ENCODE measurements at places on chromosomes 5 and 9.

GRCh38 chr5:55231029-55231918, 2.1 kb downstream of the CCNO start:
- DNase-seq: no peak

DNA sequence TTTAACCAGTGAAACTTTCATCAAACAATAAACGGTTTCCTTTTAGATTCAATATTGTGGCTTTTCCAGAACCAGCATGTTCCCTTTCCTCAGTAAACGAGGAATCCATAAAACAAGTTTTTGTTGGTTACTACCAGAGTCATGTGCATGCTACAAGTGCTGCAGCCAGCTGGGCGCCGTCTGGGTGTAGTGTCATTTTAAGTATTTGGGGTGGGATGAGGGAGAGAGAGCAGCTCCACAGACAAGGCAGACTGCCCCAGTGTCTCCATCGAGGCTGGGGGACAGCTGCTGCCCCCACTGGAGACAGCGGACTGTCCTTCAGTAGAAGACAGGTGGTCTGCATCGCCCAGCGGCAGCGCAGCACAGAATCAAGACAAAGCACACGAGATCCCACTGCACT, 17.3 kb downstream of the ARPC5L start:
- no peak for DNase-seq

- no peak for DNase-seq
These were observed 13.8 kb downstream of the RALGDS start for GRCh38 chr9:133107245-133107722.

DNA sequence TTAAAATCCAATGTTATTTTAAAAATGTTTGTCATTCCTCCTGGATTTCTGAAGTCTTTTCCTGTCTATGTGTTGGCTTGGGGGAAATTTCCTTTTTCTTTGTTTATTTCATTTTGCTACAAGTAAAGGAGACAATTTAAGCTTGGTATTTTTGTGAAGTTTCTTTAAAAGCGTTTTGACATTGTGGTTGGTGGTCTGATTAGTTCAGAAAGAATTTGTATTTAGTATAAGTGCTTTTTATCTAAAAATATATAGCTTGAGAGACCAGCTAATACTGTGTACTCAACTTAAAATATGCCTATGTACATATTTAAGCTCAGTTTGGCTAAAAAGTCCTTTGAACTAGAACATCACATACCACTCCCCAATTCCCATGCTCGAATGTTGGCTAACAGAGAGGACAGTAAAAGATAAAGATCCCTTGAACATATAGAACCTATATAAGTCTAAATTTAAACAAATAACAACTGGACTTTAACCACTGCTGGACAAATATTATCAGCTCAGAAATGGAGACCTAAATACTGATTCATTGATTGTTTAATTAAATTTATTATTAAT, 237.6 kb downstream of the TLE4 start:
- no peak for DNase-seq

DNA sequence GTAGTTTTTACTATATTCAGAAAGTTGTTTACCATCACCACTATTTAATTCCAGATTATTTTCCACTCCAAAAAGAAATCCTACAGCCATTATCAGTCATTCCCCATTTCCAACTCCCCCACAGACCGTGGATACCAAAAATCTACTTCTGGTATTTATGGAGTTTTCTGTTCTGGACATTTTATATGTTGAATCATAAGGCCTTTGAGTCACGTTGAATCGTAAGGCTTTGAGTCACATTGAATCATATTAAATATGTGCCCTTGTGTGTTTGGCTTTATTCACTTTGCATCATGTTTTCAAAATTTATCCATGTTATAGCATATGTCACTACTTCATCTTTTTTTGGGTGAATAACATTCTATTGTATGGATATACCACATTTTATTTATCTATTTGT, 454.1 kb upstream of the NUDT12 start:
- DNase-seq: no peak

- peak; percentile 94 for DNase-seq
These were observed 12.5 kb downstream of the ABL1 start for GRCh38 chr9:130847306-130848217.

DNA sequence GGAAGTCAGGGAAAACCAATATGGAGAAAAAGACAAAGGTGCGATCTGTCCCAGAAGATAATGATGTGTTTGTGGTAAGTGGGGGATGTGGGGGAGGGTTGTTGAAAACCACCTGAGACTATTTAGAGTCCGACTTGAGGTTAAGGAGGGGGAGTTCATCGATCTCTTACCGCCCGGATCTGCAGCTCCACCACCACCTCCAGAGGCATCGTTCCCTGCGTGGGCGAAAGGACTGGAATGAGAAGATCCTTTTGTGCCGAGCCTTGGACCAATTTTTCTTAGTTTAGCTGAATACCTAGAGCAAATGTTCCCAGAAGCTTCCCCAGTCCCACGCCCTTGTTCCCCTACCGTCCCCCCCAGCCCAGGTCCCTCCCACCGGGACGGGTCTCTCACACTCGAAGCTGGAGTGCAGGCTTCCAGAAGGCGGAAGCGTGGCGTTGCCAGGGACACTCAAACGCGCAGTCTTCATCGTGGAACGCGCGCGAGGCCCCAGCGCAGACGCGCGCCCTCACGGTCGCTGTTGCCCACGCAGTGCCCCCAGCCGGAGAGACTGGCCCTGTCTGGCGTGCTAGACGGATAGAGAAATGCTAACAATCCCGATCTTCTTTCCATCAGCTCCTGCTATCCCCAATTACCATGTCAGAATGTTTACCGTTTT, at the start of gene SPATA6L:
TSS of gene SPATA6L (minus strand) at position 439 of the 658 bp plus-strand sequence. CDS start at position 209, 230 bp downstream.
- peak; percentile 85 for DNase-seq

DNA sequence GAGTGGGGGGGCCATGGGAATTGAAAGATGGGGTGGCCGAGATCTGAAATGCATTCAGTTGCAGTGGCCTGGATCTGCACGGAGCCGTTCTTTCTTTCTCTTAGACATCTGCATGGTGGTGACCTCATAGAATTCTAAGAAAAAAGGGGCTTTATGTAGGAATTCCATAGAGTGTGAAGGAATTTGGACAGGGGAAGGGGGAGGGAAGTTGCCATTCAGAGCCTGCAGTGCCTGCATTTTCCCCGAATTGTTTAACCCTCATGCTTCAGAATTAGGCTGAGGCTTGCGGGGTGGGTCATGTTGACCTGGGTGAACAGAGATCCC, 4.9 kb downstream of the NEK6 start:
- no peak for DNase-seq

DNA sequence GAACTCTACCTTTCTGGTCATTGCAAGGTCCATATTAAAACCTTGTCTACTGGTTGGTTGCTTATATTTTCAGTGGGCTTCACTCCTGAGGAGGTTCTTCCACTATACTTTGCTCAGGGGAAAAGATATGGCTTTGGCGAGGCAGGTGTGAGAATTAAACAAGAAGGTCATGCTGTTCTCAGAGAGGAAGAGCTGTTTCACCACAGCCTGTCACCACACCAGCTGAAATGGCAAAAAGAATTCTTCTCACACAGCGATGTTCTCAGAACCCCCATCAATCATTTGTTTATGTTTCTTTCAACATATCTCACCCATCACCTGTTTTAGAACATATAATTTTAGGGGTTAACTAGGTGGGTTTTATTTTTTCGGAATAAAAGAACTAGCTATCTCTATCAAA, 38.6 kb downstream of the CAPSL start:
- no peak for DNase-seq

DNA sequence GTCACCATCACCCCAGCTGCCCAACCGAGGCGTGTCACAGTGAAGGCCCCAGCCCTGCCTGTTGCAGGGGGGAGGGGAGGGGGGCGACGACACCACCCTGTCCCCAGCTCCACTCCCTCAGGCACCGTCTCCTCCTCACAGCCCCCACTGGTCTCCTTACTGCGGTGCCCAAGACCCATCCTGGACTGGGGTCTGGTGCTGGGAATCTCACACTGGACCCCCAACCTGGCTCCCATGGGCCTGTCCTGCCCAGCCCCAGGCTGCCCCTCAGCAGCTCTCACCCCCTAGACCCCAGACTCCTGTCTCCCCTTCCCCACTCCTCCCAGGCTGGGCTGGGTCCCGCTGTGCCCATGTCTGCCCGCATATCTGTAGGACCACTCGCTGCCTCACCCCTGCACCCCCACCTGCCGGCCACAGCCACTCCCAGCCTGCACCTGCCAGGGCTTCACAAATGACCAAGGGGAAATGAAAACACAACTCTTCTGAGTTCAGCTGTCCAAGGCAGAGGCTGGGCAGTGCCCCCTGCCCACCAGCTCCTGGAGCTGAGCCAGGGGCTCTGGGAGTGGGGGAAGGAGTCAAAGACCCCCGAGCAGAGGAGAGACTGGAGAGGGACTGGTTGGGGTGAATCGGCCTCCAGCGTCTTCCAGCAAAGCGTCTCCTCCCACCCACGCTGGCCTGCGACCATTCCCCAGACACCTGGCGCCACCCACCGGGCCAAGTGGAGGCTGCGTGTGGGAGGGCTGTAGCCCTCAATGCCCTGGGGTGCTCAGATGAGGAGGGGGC, 32.6 kb upstream of the EGFL7 start:
- peak; percentile 75 for DNase-seq

DNA sequence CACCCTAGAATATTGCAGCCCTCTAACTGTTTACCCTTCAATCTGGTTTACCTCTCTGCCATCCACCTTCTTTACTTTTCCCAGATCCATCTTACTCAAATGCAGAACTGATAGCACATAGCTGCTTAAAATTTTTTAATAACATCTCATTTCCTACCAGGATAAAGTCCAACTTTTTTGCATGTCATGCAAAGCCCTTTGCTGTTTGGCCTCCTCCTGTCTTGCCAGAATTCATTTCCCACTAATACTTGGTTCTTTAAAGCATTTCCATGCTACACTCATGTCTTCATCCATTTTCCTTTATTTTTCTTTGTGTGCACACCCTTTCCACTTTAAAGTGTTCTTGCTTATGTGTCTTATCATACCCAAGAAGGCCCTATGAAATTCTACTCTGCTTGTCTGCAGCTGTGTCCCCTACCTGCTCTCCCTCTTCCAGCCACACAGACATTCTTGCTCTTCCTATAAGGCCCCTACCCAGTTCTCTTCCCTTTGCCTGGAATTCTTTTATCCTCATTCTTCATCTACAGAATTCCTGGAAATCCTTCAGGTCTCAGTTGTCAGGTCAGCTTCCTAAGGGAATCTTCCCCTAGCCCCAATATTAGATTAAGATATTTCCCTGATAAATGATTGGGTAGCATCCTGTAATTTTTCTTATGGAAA, 50.3 kb downstream of the TLE4 start:
- DNase-seq: no peak

- no peak for DNase-seq
These were observed 28.4 kb downstream of the RFX3 start for GRCh38 chr9:3497401-3497800.

DNA sequence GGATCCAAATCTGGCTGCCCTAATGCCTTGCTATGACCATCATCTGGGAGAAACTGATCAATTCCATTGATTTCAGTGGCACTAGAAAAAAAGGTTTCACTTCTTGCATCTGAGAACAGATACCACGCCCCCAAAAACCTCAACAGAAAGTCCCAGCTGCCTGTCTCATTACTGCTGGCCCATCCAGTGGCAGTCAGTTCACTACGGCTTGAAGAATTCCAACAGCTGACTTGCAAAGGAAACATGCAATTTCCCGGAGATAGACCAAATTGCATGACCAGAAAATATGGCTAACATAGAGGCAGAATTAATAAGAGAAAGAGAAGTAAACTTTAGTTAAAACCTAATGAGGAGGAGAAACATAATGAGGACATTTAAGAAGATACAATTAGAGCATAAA, 48.6 kb downstream of the UGCG start:
- DNase-seq: no peak

GRCh38 chr5:56278335-56278753, 45.2 kb upstream of the ANKRD55 start:
- no peak for DNase-seq

DNA sequence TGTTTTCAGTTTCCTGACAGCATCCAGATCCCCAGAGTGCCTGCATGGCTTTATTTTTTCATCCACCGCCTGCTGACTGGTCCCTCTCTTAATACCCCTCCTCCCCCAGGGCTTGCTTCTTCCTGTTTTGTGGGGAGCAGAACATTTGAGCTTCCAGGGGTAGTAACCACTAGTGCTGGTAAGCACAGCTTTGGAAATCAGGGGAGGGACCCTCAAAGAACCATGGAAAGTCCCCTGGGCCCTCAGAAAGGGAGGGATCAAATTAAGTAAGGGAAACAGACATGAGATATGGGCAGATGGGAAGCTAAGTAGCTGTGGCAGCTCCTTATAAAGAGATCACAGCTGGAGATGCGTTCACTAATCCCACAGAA, 26.8 kb downstream of the GRIA1 start:
- peak; percentile 90 for DNase-seq

- peak; percentile 65 for DNase-seq
These were observed at the start of gene PALM2AKAP2 for GRCh38 chr9:109779711-109780452. Gene PALM2AKAP2 (plus strand): TSS chr9:109780198. CDS start chr9:109780489, 291 bp downstream.

GRCh38 chr9:79026316-79026715, 545.4 kb upstream of the TLE4 start:
- DNase-seq: no peak

DNA sequence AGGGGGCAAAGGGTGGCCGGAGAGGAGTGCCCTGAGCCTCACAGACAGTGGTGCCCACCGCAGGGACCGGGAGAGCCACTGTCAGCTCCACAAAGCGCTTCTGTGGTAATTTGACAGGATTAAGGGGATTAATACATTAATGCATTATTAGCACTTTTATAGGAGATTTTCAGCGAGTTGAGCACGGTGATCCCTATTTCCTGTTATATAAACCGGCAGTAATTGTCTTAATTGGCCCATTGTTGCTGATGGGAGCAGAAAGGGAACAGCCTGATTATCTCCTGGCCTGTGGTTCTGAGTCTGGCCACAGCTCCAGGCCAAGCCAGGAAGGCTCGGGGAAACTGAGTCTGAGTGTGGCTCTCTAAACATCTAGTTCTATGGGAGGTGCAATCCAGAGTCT, 423.6 kb downstream of the CDK5RAP2 start:
- peak; percentile 8 for DNase-seq

All from A673 (cell line).